ENCODE measurements at places on chromosomes 7 and 10.

DNA sequence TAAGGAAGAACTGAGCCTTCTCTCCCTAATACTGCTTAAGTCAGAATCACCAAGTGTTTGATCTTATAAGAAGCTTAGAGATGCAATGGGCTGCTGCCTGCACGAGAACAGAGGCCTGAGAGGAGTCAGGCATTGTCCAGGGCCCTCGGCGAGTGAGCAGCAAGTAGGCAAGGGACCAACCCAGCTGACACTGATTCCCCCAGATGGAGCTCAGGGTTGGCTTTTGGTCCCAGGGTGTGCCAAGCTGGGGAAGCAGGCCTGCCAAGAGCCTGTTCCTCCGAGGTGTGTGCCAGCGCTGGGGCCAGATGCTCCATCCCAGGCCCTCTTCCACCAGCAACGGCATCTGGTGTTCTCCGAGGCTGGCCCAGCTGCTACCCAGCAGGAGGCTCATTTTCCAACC, 222.0 kb upstream of the ZMIZ1 start:
- no peak for DNase-seq

DNA sequence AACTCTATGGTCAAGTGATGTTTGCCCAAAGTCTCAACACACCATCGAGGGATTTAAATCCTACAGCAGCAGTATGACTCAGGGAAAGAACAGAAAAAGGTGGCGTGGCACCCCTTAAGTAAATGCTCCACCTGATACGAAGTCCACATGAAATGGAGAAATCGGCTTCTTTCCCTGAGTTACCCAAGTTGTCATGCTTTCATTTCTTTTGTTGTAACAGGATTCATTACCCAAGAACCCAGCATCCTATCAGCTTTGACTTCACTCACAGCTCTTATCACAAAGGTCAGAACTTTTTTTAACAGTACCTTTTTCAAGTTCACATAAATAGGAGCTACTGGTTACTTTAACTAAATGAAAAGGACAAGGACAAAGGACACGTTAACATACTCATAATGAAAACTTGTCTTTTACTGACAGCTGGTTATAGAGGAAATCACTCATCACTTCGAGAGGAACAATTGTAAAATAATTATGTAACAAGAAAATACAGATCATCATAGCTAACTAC, 219.8 kb upstream of the FRMD4A start:
- DNase-seq, result no peak

DNA sequence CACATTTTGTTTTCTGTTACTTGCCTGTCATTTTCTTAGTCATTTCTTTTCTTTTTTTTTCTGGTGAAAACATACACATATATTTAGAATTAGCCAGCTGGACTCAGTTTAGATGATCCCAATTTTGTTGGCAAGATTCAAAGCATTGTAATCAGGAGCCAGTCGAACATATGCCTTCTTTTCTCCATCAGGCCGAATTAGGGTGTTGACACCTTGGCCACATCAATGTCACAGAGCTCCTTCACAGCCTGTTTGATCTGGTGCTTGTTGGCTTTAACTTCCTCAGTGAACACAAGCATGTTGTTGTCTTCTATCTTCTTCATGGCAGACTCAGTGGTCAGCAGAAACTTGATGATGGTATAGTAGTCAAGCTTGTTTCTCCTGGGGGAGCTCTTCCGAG, 32.6 kb downstream of the PHF14 start:
- no peak for DNase-seq

DNA sequence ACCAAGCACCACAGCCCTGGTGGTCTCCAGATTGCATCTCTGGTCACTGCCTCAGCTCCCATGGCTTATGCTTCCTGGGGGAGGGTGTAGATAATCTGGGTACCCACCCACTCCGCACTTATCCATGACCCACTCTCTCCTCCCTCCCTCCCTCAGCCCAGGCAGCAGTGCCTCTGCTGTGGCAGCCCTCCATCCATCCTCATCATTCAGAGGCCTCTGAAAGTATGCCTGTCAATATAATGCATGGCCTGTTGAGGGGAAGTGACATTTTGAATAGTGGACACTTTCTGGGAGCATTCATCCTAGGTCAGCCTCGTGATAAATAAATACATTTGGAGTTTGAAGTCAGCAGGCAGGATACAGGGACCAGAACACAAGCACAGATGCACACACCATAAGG, 23.2 kb downstream of the ZNF503 start:
- DNase-seq, result no peak

DNA sequence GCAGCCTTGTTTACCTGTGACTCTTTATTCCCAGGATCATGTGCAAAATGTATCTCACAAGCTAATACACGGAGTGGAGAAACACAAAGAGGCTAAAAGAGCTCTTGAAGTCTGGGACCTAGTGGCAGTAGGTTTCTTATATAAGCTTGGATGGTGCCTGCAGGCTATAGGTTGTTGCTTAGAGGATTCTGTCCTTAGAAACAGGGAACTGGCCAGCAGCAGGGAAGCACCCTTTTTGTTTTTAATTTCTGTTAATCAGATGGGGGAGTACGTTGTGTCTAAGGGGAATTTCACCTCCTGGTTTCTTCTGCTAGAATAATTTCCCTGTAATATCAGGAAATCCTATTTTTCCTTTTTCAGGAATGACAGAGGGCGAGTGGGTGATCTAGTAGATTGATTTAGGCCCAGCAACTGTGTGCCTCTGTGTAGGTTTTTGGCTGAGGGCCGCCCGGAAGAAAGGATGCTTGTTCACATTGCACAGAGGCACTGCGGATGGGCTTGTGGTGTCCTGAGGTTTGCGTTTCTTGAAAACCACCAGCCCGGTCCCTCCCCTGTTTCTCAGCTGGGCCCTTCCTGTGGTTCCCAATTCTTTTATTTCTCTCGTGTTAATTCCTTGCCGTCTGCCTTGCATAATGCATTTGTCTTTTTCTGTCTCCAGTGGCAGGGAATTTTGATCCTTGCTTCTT, 158.0 kb downstream of the CAMK1D start:
- no peak for DNase-seq

DNA sequence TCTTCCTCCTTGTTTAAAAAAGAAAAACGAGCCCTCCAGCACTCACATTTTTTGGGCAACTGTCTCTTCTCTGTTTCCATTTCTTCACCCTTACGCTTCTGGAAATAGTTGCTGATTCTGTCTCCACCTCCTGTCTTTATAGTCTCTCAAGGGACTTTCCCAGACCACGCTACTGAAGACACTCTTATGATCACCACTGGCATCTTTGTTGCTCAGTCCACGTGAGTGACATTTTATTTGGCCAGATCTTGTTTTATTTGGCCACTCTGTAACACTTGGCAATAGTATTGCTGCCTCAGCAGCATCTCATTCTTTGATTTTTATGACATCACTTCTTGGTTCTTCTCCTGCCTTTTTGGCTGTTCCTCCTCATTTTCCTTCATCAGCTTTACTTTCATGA, 21.6 kb upstream of the NME8 start:
- no peak for DNase-seq

- no peak for DNase-seq
These were observed 196.7 kb downstream of the HGF start for GRCh38 chr7:81573128-81573527.

DNA sequence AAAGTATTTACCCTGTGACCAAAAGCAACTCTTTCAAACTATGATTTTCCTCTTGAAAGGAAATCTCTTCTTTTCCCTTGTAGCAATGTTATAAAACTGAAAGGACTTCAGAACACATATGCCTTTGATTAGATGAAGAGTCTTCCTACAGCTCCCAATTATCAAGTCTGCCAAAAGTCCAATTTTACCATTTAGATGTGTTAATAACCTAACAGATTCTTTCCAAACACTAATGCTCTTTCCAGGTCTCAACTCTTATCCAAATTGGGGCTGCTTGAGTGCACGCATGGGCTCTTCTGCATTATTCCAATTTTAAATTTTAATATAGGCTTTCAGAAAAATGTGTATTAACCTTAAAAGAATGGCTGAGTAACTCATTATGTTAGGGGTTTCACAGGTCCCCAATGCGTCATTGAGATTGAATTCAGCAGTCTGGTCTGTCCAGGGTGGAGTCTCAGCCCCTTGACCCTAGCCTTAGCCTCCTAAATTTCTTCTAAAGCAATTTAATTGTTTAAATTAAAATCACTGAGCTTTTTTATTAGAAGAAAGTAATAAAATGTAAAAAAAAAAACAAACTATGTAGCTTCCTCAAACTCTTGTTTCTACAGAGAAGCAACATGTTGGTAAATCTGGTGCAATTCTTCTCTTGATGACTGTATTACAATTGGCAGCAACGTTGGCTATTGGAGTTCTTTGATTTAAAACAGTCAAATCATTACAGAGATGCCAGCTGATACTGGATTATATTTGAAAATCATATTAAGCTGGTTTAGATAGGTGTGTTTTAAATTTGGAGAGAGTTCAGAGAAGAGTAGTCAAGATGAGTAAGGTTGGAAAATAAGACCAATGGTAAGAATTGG, 170.4 kb downstream of the DKK1 start:
- DNase-seq, result no peak

DNA sequence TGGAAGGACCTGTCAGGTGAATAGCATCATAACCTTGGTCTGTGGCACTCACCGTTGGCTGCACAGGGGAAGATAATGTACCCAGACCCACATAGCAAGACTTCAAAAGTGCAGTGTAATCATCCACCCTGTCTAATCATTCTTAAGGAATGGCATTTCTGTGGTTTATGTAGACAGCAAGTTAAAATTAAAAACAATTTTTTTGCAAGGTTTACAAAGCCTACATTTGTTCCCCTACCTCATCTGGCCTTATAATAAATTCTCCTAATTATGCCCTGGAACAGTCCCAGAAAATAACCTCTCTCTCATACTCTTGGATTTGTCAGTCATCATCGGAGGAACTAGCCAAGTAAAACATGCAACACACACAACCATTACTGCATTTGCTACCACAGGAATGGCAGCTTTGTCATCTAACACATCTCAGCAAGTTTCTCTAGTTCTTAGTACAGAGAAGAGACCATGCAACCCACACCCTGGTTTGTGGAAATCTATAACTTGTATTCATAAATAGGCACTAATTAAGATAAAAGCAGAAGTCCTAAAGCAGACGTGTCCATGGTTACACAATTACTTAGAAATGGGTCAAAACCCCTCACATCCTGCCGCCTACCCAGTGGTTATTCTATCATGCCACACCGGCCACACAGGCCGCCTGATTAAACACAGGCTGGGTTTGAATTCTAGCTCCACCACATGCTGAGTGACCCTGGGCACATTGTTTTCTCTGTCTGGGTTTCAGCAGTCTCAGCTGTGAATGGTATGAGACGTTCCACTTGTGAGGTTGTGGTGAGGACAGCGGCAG, 19.1 kb downstream of the ABLIM1 start:
- no peak for DNase-seq

GRCh38 chr7:68866200-68866570, 732.1 kb upstream of the AUTS2 start:
- DNase-seq, result no peak

- DNase-seq, result no peak
These were observed 198.1 kb upstream of the LYZL2 start for GRCh38 chr10:30827531-30828120.

DNA sequence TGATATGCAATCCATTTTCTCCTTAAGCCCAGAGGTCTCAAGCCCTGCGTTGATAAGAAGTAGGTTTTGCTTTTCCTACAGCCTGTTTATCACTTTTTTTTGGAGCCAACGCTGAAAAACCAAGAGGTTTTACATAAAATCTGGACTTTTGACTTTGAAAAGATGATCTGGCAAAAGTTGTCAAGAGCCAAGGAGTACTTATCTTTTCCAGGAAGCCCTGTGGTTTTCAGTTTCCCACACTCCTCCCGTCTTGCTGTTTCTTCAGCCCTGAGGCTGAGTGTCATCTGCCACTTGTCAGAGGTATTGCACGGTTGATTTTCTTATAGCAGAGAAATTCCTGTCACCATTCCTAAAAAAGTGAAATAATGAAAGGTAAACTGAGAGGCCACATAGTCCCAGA, 108.7 kb downstream of the TYW1 start:
- DNase-seq, result no peak

- no peak for DNase-seq
These were observed 603.3 kb upstream of the IGFBP3 start for GRCh38 chr7:46524350-46524749.

DNA sequence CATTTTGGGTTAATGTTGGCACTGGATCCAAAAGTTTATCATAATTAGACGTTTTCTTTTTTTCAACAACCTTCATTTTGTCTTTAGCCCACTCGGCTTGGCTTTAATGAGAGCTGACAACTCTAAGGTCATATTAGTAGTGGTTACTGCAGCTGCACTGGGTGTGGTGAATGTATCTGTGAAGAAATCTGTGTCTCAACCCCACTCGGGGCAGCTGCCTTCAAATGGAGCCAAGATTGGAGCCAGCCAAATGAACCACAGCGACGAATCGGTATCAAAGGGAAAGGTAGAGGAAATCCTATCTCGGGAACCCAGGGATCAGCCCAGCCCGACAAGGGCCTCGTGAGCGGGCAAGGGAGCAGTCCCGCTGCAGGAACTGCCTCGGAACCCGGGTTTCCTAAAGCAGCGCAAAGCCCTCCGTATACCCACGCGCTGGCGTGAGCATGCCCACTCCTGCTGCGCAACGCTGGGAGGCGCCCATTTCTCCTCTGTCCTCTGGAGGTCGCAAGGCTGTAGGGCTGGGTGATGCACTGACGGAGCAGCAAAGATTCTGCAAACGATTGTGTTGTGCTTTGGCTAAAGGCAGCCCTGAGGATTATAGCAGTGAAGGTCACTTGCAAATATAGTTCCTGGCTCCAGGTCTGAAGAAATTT, 98.7 kb upstream of the MBL2 start:
- DNase-seq, result no peak

DNA sequence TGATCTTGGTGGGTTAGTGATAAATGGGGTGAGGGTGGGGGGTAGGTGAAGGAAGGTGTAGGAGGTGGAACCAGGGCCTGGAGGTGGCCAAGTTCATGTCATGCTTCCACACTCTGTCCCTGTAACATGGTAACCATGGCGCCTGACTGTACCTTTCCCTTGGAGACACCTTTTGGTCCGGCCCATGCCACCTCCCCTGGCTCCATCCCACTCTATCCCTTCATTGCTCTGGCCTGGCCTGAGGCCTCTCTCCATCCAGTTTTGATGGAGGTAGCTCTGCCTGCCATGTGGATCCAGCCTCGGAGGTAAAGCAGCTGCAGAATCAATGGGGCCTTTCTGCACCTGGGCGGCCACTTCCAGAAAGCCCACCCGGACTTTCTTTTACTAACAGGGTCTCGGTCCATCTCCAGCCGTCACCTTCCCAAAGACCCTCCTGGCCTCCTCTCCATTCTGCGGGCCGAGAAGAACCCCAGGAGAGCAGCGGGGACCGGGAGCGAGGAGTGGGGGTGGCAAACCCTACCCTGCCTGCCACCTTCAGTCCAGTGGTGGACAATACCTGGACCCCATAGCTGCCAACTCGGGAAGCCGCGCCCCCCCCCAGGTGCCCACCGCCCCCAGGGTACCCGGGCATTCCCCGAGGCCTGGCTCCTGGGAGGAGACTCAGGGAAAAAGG, 504 bp upstream of the TRRAP start:
- no peak for DNase-seq

- no peak for DNase-seq
These were observed 276.9 kb downstream of the RPS24 start for GRCh38 chr10:78310481-78311080.
